Neural crest cell (in vitro differentiated cells): ENCODE measurements at places on chromosomes 4 and X. TPM values are rescaled to one million over a fixed set of nuclear protein-coding genes. Genes with fewer than 3 reads are reported as not detected.

GPR119 gene
- not detected in 2 replicates for total RNA-seq

SH3D19 gene
- 25.1 and 28.6 TPM in 2 replicates for total RNA-seq

HTR2C gene
- 0.07 and 0.09 TPM in 2 replicates for total RNA-seq

APLN gene
- 1.2 and 1.3 TPM in 2 replicates for total RNA-seq

CCNQ gene
- 24.4 and 25.3 TPM in 2 replicates for total RNA-seq

TAF7L gene
- 0.19 TPM in 1 of 2 replicates, not detected in the other for total RNA-seq

IDUA gene
- 16.4 and 18.0 TPM in 2 replicates for total RNA-seq

HNRNPH2 gene
- total RNA-seq: 73.3 and 74.0 TPM in 2 replicates

FGFBP2 gene
- 0.28 TPM in 1 of 2 replicates, not detected in the other for total RNA-seq

PRDX4 gene
- 168 and 171 TPM in 2 replicates for total RNA-seq

PFKFB1 gene
- total RNA-seq: 0.77 and 0.93 TPM in 2 replicates

ANKRD50 gene
- total RNA-seq: 26.9 and 29.3 TPM in 2 replicates

ZNF732 gene
- total RNA-seq: 4.0 and 5.1 TPM in 2 replicates

IL3RA gene
- not detected in 2 replicates for total RNA-seq

FRMPD3 gene
- 1.8 and 2.3 TPM in 2 replicates for total RNA-seq

ERCC6L gene
- 13.3 and 14.2 TPM in 2 replicates for total RNA-seq

EREG gene
- total RNA-seq: not detected in 2 replicates

DDX60 gene
- total RNA-seq: 2.1 and 3.7 TPM in 2 replicates

PRDM5 gene
- 18.1 and 21.9 TPM in 2 replicates for total RNA-seq

ADH1B gene
- total RNA-seq: not detected in 2 replicates

DCLK2 gene
- total RNA-seq: 29.2 and 30.1 TPM in 2 replicates

PRR32 gene
- not detected in 2 replicates for total RNA-seq

RASGEF1B gene
- total RNA-seq: 1.7 and 1.9 TPM in 2 replicates

DAPP1 gene
- not detected in 2 replicates for total RNA-seq

KDR gene
- 0.12 TPM in 1 of 2 replicates, not detected in the other for total RNA-seq

CUL4B gene
- total RNA-seq: 46.7 and 52.2 TPM in 2 replicates

SORCS2 gene
- total RNA-seq: 1.1 and 1.2 TPM in 2 replicates

TBX22 gene
- total RNA-seq: 0.26 TPM in 1 of 2 replicates, not detected in the other

TBC1D8B gene
- total RNA-seq: 1.1 and 1.5 TPM in 2 replicates

ARMCX2 gene
- total RNA-seq: 79.9 and 85.6 TPM in 2 replicates

PASD1 gene
- not detected in 2 replicates for total RNA-seq

CEP44 gene
- total RNA-seq: 18.4 and 19.8 TPM in 2 replicates

MMRN1 gene
- 10.7 and 11.7 TPM in 2 replicates for total RNA-seq

REELD1 gene
- total RNA-seq: not detected in 2 replicates

ANOS1 gene
- total RNA-seq: 18.1 and 18.8 TPM in 2 replicates

TRIM61 gene
- total RNA-seq: 0.19 and 0.27 TPM in 2 replicates

HSFX2 gene
- not detected in 2 replicates for total RNA-seq

NDNF gene
- 23.9 and 25.4 TPM in 2 replicates for total RNA-seq

FHDC1 gene
- total RNA-seq: 52.0 and 54.5 TPM in 2 replicates

FRG2 gene
- total RNA-seq: not detected in 2 replicates

CORIN gene
- 0.05 and 0.34 TPM in 2 replicates for total RNA-seq

EIF4E gene
- total RNA-seq: 144 and 145 TPM in 2 replicates

MAGED4 gene
- 122 and 143 TPM in 2 replicates for total RNA-seq

KIAA1210 gene
- total RNA-seq: not detected in 2 replicates

EXOC1L gene
- not detected in 2 replicates for total RNA-seq

NR3C2 gene
- 0.21 and 0.30 TPM in 2 replicates for total RNA-seq

GYG2 gene
- 75.6 and 77.9 TPM in 2 replicates for total RNA-seq

PABPC5 gene
- total RNA-seq: 10.0 and 10.3 TPM in 2 replicates

PNMA5 gene
- total RNA-seq: not detected in 2 replicates

HSFX3 gene
- total RNA-seq: not detected in 2 replicates

SHROOM4 gene
- 6.2 and 7.2 TPM in 2 replicates for total RNA-seq

FGB gene
- not detected in 2 replicates for total RNA-seq

TLR1 gene
- total RNA-seq: not detected in 2 replicates

SMR3B gene
- not detected in 2 replicates for total RNA-seq

CENPE gene
- total RNA-seq: 59.7 and 70.0 TPM in 2 replicates
